Naive thymus-derived CD4-positive, alpha-beta T cell (primary cell): ENCODE measurements at places on chromosomes 7 and 10.

- DNase-seq: no peak
These were observed 322.1 kb upstream of the AUTS2 start for GRCh38 chr7:69276011-69276729.

GRCh38 chr10:128632694-128633093, 506.5 kb upstream of the MKI67 start:
- no peak for DNase-seq

DNA sequence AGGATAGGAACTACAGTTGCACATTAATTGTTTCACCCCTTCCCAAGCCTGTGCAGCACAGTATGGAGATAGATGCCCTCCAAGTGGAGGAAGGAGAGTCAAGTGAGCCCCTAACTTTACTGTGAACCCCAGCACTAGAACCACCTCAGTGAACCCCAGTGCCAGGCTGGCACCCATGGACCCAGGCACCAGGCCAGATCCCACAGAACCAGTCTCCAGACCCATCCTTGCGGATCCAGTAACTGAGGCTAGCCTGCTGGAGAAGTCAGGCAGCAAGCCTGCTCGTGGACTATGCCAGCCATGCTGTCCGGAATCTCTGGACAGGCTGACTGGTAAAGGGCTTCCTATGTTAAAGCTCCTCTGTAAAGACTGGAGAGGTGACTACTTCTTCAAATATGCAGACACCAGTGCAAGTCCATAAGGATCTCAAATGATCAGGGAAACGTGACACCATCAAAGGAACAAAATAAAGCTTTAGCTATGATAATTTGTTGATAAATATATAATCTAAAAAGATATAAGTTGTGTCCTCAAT, 27.7 kb downstream of the SHOC2 start:
- no peak for DNase-seq

DNA sequence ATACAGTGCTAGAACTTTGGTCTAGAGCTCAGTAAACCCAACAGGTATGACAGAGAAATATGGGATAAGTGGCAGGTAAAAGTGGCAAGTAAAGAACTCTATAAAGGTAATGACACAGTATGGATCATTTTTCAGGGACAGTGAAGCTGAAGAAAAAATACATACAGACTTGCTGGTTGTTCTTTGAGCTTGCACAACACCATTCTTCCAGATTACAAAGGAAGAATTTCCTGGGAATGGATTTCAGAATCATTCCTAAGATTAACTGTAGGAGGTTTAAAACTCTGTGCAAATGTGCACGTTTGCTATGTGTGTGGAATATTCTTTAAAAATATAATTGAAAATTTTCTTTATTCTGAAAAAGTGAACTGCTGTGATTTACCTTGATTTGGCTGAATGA, 36.0 kb downstream of the PHF14 start:
- no peak for DNase-seq

GRCh38 chr10:101330631-101331225, 23.2 kb upstream of the BTRC start:
- DNase-seq: no peak

DNA sequence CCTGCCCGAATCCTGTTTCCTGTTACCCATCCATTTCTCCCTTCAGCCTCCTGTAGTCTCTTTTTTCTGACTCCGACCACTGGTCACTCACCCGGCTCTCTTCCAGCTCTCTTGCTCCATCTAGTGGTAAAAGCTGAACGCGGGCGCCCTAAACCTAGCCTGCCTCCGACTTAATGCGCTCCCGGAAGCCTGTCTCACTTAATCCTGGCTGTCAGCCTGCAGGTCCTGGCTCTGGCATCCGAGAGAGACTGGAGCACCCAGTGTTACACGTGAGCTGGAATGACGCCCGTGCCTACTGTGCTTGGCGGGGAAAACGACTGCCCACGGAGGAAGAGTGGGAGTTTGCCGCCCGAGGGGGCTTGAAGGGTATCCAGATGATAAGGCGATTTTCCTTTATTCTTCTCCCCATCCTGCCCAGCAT, 10.3 kb downstream of the SUMF2 start:
- DNase-seq: peak; percentile 34

DNA sequence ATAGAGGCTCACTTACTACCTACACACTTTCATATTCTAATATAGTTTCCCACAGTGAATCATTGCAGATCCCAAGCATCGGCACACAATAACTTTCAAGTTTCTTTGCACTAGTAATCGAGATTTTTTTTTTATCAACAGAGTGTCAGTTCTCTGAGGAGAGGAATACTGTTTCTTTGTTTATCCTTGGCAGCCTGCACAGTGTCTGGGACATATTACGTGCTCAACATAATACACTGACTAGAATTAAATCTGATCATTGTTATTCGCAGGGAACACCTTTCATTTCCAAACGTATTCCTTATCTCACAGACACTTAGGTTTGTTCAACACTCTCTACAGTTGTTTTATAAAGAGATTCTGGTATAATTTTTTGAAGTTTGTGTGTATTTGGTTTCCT, 95.3 kb downstream of the CACNA2D1 start:
- no peak for DNase-seq

- no peak for DNase-seq
These were observed 50.9 kb downstream of the DOCK1 start for GRCh38 chr10:126955934-126956711.

- peak; percentile 28 for DNase-seq
These were observed 1.1 kb downstream of the AHR start for GRCh38 chr7:17299483-17299991.

- DNase-seq: no peak
These were observed 4.5 kb downstream of the CFAP46 start for GRCh38 chr10:132937861-132938260.

DNA sequence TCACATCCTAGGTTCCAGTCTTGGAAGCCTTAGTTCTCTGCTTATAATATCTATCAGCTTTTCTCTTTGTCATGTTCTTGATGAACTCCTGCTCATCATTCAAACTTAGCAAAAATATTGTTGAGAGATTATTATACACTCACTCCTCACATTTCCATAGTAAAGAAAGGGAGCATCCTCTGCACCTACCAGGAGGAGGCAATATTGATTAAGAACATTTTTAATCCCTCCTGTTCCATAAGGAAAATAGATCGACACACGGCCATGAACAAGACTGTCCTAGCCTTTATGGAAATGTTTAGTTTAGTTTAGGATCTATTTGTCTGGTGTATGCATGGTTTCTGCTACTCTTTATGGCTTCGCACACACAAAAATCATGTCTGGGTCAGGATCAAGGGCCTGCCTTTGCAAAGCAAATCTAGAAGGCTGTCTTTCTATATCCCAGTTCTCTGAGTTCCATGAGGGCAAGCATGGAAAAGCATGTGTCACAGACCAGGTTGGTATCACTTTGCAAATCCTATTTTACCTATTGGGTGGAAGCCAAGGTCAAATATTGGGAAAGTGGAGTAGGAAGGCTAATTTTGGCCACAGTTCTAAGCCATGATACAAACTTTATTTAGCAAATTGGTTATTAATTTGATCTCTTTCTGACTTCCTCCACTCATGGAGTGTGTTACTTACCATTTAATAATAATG, 164.4 kb downstream of the MDFIC start:
- DNase-seq: no peak

DNA sequence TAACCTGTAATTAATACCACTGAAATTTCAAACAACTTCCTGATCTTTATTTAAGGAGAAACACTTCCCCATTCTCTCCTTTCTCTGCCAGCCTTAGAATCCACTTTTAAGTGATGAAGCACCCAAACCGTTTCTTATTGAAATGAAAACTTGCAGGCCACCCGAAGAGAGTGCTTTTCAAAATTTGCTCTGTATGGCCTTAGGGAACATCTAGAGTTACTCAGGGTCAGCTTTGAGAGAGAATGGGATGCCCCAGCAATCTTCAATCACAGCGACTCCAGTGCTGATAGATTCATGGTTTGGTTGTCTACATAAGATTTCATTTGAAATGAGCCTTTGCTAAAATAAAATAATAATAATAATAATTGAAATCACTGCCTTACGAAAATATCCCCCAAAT, 323.1 kb downstream of the PCLO start:
- no peak for DNase-seq

GRCh38 chr10:3911713-3912442, 126.9 kb upstream of the KLF6 start:
- no peak for DNase-seq

DNA sequence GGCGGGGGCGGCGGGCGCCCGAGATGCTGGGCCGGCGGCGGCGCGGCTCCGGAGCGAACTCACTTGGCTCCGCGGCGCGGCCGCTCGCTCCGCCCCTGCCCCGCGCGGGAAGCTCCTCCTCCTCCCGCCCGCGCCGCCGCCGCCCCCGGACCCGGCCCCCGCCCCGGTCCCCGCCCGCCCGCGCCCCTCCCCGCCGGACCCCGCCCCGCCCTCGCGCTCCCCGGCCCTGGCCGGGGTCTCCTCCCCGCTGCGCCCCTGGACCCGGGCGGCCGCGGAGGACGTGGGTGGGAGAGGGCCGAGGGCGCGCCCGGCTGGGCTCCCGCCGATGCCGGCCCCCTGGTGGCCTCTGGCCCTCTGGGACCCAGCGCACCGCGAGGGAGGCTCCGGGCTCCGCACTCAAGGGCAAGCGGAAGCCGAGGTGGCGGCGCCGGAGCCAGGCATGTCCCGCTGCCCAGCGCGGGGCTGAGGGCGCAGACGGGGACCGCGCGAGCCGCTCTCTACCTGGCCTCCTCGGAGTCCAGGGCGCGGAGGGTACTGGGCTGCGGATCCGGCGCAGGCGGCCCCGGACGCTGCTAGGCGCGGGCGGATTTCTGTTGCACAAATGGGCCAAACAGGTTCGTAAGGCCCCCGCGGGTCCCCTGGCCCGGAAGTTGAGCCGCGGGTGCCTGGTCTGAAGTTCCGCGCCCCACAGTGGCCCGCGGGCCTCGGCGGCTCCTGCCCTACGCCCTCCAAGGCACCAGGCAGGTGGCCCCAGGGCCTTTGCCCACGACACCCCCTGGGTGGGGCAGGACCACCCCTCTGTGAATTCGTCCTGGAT, at the start of gene TCERG1L:
Gene TCERG1L, minus strand, starts transcription at position 61 of the 817 bp plus-strand sequence. CDS start 86 bp downstream, outside the sequence.
- DNase-seq: peak; percentile 28

GRCh38 chr7:103660455-103661371, 214.7 kb upstream of the SLC26A5 start:
- DNase-seq: no peak

DNA sequence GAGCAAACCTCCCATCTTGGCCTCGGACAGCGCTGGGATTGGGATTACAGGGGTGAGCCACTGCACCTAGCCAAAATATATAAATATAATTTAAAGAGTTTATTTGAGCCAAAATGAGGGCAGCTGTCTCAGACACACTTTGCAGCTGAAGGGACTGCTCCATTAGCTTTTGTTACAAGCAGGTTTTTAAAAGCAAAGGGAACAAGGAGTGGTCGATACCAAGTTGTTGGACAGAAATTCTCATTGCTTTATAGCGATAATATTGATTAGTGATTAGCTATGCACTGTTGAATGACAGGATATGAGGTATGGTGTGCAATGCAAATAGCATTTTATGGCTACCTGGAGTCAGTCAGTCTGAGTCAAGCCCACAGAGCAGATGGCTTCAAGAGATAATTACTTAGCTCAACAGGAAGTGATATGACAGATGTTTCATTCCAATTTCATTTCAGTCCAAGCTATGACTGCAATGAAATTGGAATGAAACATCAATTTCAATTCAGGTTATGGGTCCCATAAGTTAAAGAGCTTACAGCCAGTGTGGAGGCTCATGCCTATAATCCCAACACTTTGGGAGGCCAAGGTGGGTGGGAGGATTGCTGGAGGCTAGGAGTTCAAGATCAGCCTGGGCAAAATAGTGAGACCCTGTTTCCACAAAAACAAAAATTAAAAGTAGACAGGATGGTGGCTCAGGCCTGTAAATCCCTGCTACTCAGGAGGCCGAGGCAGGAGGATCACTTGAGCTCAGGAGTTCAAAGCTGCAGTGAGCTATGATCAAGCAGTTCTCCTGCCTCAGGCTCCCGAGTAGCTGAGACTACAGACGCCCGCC, 23.1 kb downstream of the TYW1 start:
- DNase-seq: no peak
